Type B pancreatic cell (in vitro differentiated cells): ENCODE measurements at places on chromosomes 3 and 15. TPM values are rescaled to one million over a fixed set of nuclear protein-coding genes. Genes with fewer than 3 reads are reported as not detected.

Gene KBTBD12
- 0.50 TPM in 1 of 2 replicates, not detected in the other for total RNA-seq

Gene THRB
- 15.6 and 27.3 TPM in 2 replicates for total RNA-seq

Gene MUC20
- 19.7 and 20.0 TPM in 2 replicates for total RNA-seq

Gene NR2E3
- 0.38 and 0.94 TPM in 2 replicates for total RNA-seq

Gene PAK6
- 7.8 and 21.2 TPM in 2 replicates for total RNA-seq

Gene DLG1
- total RNA-seq, result 91.0 and 95.9 TPM in 2 replicates

Gene SLCO3A1
- 30.9 and 104 TPM in 2 replicates for total RNA-seq

Gene MYZAP
- total RNA-seq, result 5.7 and 9.9 TPM in 2 replicates

Gene SENP2
- total RNA-seq, result 46.4 and 47.5 TPM in 2 replicates

GRCh38 chr3:120469440-120469839, 18.6 kb upstream of the FSTL1 start:
- no peak for DNase-seq

DNA sequence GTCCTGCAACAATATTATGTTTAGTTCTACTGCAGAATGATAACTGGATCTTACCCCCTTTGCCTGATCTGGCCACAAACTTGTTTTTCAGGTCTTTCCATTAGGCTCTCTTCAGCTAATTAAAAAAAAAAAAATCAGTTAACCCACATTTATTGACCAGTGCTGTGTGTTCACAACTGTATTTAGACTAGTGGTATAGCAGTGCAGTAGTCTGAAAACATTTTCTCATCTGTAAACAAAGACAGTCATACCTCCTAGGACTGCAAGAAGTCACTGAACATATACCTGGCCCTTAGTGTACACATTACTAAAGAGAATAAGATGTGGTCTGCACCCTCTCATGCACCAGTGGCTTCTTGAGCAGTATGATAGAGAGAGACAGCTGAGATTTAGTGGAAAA, 22.5 kb downstream of the LPP start:
- no peak for DNase-seq

DNA sequence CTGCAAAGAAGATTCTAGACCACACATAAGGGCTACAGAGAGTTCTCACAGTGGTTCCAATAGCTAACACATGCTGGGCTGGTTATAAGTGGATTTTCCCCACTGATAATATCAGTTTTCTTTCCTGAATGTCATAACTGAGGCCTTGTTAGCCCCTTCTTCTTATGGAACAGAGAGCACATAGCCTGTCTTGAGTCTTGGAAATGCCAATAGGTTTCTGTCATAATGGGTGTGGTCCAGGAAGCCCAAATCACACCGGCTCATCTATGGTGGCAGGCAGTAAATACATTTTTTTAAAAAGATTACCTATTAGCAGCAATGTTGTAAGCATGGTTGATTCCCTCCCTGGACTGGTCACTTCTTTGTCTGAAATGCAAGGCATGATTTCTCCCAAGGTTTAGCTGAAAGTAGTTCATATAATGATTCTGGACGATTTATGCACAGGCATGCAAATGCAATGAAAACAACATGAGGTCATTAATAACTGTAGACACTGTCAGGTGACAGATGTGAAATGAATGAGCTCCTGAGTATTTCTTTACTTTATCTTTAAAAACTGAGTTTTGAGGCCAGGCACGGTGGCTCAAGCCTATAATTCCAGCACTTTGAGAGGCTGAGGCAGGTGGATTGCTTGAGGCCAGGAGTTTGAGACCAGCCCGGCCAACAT, 67.2 kb upstream of the ATP2C1 start:
- no peak for DNase-seq

GRCh38 chr3:24475925-24476324, 18.7 kb downstream of the THRB start:
- no peak for DNase-seq

DNA sequence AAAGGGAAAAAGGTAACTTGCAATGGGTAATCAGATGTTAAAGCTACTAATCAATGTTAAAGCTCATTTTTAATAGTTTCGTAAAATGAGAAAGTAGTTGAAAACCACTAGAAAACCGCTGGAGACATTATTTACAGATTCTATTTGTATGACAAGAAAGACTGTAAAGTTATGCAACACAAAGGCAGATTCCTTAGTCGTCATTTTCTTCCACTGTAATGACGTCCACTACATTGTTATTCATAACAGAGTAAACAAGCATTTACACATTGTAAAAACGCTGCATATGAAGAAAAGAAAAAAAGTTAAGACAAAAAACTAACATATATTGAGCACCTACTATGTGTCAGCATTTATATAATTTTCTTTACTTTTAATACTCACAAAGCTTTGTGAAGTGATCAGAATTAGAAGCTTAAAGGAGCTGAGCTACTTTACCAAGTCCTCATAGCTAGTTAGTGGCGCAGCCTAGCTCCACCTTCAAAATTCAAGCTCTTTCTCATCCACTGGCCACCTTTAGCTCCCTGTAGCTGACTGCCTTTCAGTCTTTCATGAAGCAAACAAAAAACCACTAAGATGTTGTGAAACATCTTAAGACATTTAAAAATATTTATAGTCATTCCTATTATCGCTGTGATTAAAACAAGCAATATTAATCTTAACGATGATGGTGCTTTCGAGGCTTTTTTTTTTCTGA, 100.1 kb upstream of the CDIN1 start:
- no peak for DNase-seq

DNA sequence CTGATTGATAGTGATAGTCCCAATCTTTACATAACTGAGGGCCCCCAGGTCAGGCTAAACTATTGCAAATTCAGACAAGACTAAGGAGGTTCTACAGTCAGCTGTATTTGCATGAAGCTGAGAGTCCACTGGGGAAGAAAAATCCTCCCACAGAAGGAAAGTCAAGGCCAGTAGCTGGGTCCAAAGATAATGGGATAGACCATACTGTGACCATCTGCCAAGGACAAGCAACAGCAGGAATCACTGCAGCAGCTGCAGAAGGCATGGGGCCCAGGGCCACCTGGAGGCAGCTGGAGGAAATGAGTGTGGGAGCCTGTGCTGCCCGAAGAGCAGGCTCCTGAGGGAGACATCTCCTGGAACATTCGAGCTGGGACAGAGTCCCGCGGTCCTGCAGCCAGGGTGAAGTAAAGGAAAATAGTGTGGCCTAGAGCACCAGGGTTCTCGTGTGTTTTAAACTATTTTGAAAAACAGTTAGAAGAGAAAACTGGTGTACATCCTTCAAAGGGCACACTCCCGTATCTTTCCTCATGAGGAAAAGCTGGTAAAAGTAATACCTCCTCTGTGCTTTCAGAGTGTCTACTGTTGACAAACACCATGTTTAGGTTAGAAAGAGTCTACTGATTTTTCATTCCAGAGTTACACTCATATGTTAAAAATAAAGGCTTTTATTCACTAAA, 13.2 kb upstream of the TMEM212 start:
- no peak for DNase-seq

- no peak for DNase-seq
Observed at GRCh38 chr3:112097378-112097777, 11.2 kb downstream of the C3orf52 start.

DNA sequence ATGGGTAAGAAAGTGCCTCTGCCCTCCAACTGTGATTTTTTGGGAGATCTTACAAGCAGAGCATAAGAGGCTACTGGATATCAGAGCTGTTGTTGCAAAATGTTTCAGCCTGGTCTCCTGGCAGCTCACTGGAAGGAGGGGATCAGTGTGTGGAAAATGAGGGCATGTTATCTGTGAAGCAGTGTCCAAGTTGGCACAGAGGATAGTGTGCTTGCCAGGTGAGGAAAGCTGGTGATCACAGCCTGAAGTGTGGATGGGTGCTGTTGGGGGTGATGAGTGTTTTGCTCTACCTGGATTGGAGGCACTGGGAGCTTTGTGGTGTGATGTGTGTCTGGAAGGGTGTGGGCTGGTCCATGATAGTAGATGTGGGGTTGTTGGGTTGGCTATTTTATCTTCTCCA, 69.3 kb downstream of the MCTP2 start:
- DNase-seq, result no peak

GRCh38 chr3:72568083-72568482, 280.2 kb downstream of the SHQ1 start:
- DNase-seq, result no peak

GRCh38 chr3:127785711-127786265, 36.5 kb downstream of the MGLL start:
- DNase-seq, result no peak

DNA sequence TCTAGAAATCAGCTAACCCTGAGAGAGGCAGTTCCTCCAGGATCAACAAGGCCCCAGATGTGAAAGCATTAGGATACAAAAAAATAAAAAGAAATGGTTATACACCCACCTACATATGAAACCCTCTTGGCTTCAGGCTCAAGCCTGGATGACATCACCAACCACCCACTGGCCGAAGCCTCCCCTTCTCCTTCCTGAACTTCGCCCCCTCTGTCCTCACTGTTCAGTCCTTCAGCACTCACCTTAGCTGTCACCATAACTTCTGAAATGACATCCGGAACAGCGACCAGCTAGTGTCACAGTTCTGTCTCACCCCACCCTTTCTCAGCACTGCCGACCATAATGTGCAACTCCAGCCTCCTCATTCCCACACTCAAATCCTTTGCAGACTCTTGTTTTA, 98.7 kb downstream of the PLCH1 start:
- DNase-seq, result no peak

GRCh38 chr3:78642226-78643035, 1125.4 kb downstream of the ROBO1 start:
- DNase-seq, result no peak

- DNase-seq, result no peak
Observed at GRCh38 chr3:72587282-72587681, 261.0 kb downstream of the SHQ1 start.

DNA sequence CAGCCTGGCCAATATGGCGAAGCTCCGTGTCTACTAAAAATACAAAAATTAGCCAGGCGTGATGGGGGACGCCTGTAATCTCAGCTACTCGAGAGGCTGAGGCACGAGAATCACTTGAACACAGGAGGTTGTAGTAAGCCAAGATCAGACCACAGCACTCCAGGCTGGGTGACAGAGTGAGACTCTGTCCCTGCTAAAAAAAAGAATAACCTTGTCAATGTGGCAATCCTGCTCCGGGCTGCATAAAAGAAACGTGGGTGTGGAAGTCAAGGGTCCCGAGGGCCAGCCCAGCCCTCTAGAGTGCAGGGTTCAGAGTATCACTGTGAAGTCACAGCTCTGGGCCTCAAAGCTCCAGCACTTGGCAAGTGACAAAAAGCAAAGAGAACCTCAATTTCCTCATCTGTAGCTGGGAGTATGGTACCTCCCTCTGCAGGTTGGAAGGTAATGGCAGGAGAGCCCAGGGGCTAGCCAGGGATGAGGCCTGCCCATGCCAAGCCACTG, 73.5 kb upstream of the IQSEC1 start:
- DNase-seq, result no peak

GRCh38 chr15:66429546-66429945, 42.8 kb downstream of the MAP2K1 start:
- no peak for DNase-seq

GRCh38 chr15:56174649-56175048, 69.0 kb downstream of the RFX7 start:
- DNase-seq, result no peak

- DNase-seq, result no peak
Observed at GRCh38 chr3:48950051-48950450, 31.4 kb downstream of the ARIH2 start.
